Fibroblast of lung (primary cell): ENCODE measurements at places on chromosomes 13 and 19. TPM values are rescaled to one million over a fixed set of nuclear protein-coding genes. Genes with fewer than 3 reads are reported as not detected.

- H3K36me3 ChIP-seq: no peaks in the 10 kb centered on the region
- H3K4me1 ChIP-seq: no peaks in the 10 kb centered on the region
- DNase-seq: peak; percentile 57
- H3K27me3 ChIP-seq: no peaks in the 10 kb centered on the region
- no peak overlapping the region for H3K4me3 ChIP-seq
Observed at GRCh38 chr19:10864538-10864899, 6.8 kb upstream of the CARM1 start.

- H3K27ac ChIP-seq: peak overlapping the region; percentile 52
- H3K36me3 ChIP-seq: no peaks in the 10 kb centered on the region
- H3K4me1 ChIP-seq: peaks cover 5% of the 10 kb centered on the region
- peak overlapping the region; percentile 74 for H3K4me3 ChIP-seq
- H3K27me3 ChIP-seq: no peaks in the 10 kb centered on the region
Observed at GRCh38 chr19:14135985-14136508, 342 bp downstream of the ASF1B start.

DNA sequence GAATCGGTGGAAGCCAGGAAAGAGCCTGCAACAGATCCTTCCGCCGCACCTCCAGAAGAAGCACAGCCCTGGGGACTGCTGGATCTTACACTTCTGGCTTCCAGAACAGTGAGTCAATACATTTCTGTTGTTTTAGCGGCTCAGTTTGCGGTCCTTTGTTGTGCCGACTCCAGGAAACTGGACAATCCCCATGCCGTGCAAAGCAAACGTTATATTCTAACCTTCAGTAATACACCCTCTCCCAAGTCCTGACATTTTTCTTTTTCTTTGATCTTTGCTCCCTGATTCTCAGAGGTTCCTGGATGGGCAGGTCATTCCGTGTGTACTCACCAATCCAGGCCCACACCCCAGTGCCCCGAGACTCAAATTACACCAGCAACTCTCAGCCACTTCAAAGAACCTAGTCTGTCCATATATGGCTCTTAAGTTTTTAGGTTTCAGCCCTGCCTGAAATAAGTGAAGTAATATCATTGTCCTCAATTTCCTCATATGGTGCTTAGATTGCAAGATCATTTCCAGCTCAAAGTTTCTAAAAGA lies 387.1 kb upstream of the SGCG start:
- no peaks in the 10 kb centered on the region for H3K36me3 ChIP-seq
- no peaks in the 10 kb centered on the region for H3K4me1 ChIP-seq
- no peak overlapping the region for H3K4me3 ChIP-seq

DNA sequence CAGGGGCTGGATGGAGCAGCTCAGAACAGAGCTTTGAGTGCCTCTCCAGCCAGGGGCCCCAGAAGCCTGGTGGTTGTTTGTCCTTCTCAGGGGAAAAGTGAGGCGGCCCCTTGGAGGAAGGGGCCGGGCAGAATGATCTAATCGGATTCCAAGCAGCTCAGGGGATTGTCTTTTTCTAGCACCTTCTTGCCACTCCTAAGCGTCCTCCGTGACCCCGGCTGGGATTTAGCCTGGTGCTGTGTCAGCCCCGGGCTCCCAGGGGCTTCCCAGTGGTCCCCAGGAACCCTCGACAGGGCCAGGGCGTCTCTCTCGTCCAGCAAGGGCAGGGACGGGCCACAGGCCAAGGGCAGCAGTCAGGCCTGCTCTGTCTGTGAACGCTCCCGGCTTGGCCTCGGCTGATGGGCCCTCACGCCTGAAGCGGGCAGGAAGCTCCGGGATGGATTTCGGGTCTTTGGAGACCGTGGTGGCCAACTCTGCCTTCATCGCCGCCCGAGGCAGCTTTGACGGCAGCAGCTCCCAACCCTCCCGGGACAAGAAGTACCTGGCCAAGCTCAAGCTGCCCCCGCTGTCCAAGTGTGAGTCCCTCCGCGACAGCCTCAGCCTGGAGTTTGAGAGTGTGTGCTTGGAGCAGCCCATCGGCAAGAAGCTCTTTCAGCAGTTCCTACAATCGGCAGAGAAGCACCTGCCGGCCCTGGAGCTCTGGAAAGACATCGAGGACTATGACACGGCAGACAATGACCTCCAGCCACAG lies at the start of gene GRK1:
TSS of gene GRK1 (plus strand) at position 269 of the 751 bp plus-strand sequence. CDS start at position 437, 168 bp downstream.
- H3K4me1 ChIP-seq: no peaks in the 10 kb centered on the region
- no peak for DNase-seq
- no peak within 1 kb of the TSS for H3K4me3 ChIP-seq
- no peaks in the 10 kb centered on the region for H3K36me3 ChIP-seq
- H3K27ac ChIP-seq: no peak within 1 kb of the TSS
- H3K27me3 ChIP-seq: no peaks in the 10 kb centered on the region

DNA sequence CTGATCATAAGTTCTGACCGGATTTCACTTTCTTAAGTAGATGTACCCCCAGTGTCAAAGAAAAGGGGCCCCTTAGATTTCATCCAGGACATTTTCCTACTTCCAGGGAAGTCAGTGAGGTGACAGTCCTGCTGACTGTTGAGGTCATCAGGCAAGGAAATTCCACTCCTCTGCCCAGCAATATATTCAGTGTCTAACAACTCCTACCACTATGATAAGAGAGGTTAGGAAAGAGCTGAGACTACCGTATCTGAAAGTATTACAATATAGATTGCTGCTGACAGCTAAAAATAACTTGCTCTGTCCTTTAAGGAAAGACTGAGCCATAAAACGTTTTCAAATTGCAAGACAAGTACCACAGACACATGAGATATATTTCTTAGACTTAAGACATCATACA lies 325.1 kb downstream of the EFNB2 start:
- no peak overlapping the region for H3K27ac ChIP-seq
- H3K4me1 ChIP-seq: peaks cover 2% of the 10 kb centered on the region
- peak; percentile 19 for DNase-seq
- no peaks in the 10 kb centered on the region for H3K27me3 ChIP-seq
- H3K4me3 ChIP-seq: no peak overlapping the region
- H3K36me3 ChIP-seq: no peaks in the 10 kb centered on the region

- H3K4me1 ChIP-seq: peaks cover 13% of the 10 kb centered on the region
- H3K27ac ChIP-seq: no peak overlapping the region
- DNase-seq: no peak
Observed at GRCh38 chr13:42751693-42752092, 29.7 kb upstream of the FAM216B start.

DNA sequence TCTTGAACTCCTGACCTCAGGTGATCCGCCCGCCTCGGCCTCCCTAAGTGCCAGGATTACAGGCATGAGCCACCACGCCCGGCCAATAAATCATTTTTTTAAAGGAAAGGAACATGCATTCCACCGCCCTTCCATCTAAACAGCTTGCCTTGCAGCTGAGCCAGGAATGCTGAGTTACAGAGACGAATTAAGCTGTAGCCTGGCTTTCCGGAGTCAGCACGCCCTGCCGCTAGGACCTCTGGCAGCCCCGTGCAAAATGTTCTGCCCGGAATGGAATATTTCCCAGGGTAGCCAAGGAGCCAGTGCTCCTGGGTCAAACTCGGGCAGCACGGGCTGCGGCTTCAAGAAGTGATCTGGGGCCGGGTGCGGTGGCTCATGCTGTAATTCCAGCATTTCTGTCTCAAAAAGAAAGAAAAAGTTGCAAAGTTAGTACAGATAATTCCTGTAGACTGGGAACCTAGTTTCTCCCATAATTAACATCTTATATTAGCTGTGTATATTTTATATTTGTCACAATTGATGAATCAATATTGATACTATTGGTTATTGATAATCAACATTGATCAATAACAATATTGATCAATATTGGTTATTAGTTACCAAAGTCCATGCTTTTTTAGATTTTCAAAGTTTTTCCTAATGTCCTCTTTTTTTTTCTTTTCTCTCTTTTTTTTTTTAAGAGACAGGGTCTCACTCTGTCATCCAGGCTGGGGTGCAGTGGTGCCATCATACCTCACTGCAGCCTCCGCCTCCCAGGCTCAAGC lies 19.2 kb downstream of the ATCAY start:
- DNase-seq: no peak
- H3K27me3 ChIP-seq: no peaks in the 10 kb centered on the region
- no peak overlapping the region for H3K27ac ChIP-seq
- H3K4me1 ChIP-seq: no peaks in the 10 kb centered on the region
- H3K36me3 ChIP-seq: no peaks in the 10 kb centered on the region

GRCh38 chr19:34461375-34462100 lies 20.0 kb upstream of the WTIP start:
- H3K4me1 ChIP-seq: no peaks in the 10 kb centered on the region
- peak; percentile 30 for DNase-seq
- H3K36me3 ChIP-seq: peaks cover 2% of the 10 kb centered on the region
- no peaks in the 10 kb centered on the region for H3K27me3 ChIP-seq
- H3K27ac ChIP-seq: peak overlapping the region; percentile 49

- no peak for DNase-seq
- no peaks in the 10 kb centered on the region for H3K4me1 ChIP-seq
- H3K36me3 ChIP-seq: no peaks in the 10 kb centered on the region
- H3K27ac ChIP-seq: no peak overlapping the region
Observed at GRCh38 chr13:76025392-76025791, 389.3 kb downstream of the LMO7 start.

DNA sequence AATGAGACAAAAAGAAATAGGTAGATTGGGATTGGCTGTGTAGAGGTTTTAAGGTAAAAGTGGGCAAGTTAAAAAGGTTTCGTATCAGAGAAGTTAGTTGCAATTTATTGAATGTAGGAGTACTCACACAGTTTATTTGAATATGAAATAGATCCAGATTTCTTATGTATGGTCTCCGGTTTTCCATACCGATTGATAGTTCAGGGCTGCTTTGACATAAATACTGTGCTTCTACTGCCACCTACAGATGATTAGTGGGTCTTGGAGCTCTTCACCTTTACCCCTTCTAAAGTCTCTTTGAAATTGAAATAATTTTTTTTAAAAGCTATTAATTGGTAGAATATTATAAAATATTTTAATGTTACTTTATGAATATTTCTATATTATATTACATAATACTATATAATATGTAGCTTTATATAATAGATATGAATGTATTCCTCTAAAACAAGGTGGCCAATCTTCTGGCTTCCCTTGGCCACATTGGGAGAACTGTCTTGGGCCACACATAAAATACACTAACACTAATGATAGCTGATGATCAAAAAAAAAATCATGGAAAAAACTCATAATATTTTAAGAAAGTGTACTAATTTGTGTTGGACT lies 7.7 kb upstream of the GPR18 start:
- H3K4me1 ChIP-seq: no peaks in the 10 kb centered on the region
- no peak overlapping the region for H3K4me3 ChIP-seq
- H3K27ac ChIP-seq: no peak overlapping the region
- H3K36me3 ChIP-seq: no peaks in the 10 kb centered on the region
- DNase-seq: peak; percentile 41

GRCh38 chr13:71360041-71360440 lies 507.0 kb downstream of the DACH1 start:
- H3K4me3 ChIP-seq: no peak overlapping the region
- peak; percentile 43 for DNase-seq
- no peaks in the 10 kb centered on the region for H3K36me3 ChIP-seq
- no peaks in the 10 kb centered on the region for H3K4me1 ChIP-seq

- no peak overlapping the region for H3K27ac ChIP-seq
- DNase-seq: peak; percentile 29
- H3K36me3 ChIP-seq: no peaks in the 10 kb centered on the region
- H3K27me3 ChIP-seq: peaks cover 6% of the 10 kb centered on the region
- H3K4me3 ChIP-seq: no peak overlapping the region
Observed at GRCh38 chr19:45161738-45162607, 1.2 kb upstream of the NKPD1 start.

DNA sequence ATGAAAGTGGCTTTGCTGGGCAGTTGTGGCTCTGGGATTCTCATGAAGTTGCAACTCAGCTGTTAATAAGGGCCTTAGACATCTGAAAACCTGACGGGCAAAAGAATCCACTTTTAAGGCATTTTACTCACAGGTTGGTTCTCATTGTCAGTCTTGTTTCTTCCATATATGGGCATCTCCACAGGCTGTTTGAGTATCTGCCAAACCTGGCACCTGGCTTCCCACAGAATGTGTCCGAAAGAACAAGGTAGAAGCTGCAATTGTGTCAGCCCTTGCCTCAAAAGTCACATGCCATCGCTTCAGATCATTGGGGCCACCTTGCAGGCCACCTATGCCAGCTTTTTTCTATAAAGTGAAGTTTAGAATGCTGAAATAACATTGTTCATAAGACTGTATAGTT lies 102.4 kb downstream of the KCTD12 start:
- no peaks in the 10 kb centered on the region for H3K27me3 ChIP-seq
- H3K27ac ChIP-seq: no peak overlapping the region
- H3K4me3 ChIP-seq: no peak overlapping the region
- no peaks in the 10 kb centered on the region for H3K4me1 ChIP-seq
- no peaks in the 10 kb centered on the region for H3K36me3 ChIP-seq

DNA sequence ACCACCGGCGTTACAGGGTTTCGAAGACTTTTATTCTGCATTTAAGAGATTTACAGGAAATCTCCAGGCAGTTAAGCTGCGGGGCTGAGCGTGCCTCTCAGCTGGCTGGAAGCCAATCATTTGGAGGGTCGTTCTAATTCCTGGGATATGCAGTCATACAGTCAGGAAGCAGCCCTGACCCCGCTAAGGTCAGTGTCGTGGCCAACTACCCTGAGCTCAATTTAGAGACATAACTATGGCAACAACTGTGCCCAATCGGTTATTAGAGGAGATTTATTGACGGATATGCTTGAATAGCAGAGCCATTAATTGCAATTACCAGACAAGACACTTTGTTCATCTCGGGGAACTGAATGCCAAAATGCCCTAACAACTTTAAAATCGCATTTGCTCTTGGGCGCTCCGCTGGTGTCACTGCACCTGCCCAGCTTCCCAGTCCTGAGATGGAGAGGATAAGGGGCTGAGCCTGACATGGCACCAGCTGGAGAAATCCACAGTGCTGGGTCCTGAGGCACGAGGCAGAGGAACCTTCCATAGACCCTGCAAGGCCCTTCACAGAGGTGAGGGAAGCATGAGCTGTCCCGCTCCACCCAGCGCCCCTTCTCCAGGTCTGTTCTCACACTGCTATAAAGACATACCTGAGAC lies 15.1 kb upstream of the ZNF507 start:
- no peaks in the 10 kb centered on the region for H3K4me1 ChIP-seq
- no peaks in the 10 kb centered on the region for H3K36me3 ChIP-seq
- H3K4me3 ChIP-seq: no peak overlapping the region
- H3K27me3 ChIP-seq: no peaks in the 10 kb centered on the region
- no peak overlapping the region for H3K27ac ChIP-seq

ZNF285 gene
- 5.0 and 5.6 TPM in 2 replicates for total RNA-seq

VSIG10L gene
- 0.26 and 0.33 TPM in 2 replicates for total RNA-seq

FPR1 gene
- total RNA-seq: not detected in 2 replicates

LYPD3 gene
- total RNA-seq: 0.50 and 0.51 TPM in 2 replicates

ZNF30 gene
- 3.1 and 4.3 TPM in 2 replicates for total RNA-seq

PSG3 gene
- total RNA-seq: not detected in 2 replicates

NALCN gene
- total RNA-seq: 0.77 and 1.5 TPM in 2 replicates

MYDGF gene
- total RNA-seq: 140 and 181 TPM in 2 replicates

ZNF99 gene
- total RNA-seq: under 0.01 TPM in 1 of 2 replicates, not detected in the other

AMER2 gene
- total RNA-seq: under 0.01 TPM in 1 of 2 replicates, not detected in the other

GZMM gene
- 0.17 TPM in 1 of 2 replicates, not detected in the other for total RNA-seq

AP1M2 gene
- total RNA-seq: 0.17 TPM in 1 of 2 replicates, not detected in the other

FLT3 gene
- not detected in 2 replicates for total RNA-seq

TICAM1 gene
- total RNA-seq: 2.1 and 4.1 TPM in 2 replicates

ZNF525 gene
- 6.8 and 7.4 TPM in 2 replicates for total RNA-seq
